CD4-positive, alpha-beta T cell treated with Interleukin-12 subunit alpha and Interleukin-12 subunit beta, for 1 hour (primary cell): ENCODE measurements at places on chromosomes 1 and 21.

DNA sequence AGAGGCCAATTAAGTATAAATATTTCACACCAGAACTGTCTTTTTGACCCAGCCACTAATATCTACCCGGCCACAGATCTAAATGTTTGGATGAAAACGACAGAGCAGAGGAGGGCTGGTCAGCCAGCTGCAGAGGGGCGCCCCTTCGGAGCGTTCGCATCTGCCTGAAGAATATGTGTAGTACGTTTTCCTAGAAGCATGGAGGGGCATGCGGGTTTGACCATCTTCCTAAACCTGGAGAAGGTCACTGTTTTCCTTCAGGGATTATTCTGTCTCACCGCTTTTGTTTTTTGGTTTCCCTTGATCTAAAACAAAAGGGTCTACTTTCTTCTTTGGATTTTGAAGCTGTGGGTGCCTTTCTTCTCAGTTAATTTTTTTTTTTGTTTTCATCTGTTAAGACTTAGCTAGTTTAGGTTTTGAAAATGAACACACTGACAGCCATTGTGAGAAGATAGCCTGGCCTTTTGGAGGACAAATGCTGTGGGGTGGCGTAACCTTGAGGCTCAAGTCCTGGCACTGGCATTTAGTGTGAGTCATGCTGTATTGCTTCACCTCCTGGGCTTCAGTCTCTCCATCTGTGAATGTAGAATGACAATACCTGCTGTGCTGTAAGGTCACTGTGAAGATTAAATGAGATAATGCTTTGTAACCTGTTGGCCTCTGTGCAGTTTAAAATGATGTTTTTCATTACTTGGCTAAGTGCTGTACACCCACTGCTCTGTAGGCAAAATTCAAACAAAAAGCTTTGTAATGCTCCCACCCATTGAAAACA lies 74.1 kb upstream of the IRF2BP2 start:
- no peak for DNase-seq

GRCh38 chr1:14624941-14625340 lies 26.5 kb downstream of the KAZN start:
- DNase-seq: no peak

DNA sequence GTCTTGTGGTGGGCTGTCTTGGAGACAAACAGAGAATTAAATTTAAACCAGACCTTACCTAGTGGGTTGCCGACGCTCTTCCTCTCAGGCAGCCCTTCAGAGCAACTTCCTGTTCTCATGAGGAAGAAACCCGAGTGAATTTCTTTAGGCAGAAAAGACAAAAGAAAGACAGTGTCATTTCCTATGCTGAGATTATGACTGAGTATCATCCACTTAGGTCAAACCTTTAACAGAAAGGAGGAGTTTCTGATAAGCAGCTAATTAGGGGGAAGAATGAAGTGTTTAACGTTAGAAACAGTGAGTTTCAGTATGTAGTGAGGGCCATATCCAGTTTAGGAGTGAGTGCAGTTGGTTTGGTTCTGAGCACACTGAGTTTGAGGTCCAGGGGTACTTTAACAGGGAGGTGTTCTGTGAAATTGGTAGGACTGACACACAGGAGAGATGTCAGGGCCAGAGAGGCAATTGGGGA lies 38.7 kb downstream of the FASLG start:
- peak; percentile 64 for DNase-seq

GRCh38 chr1:220770245-220770913 lies 16.3 kb upstream of the MTARC1 start:
- no peak for DNase-seq

GRCh38 chr1:161872506-161872905 lies 106.4 kb downstream of the ATF6 start:
- no peak for DNase-seq

GRCh38 chr1:78527706-78528105 lies 36.9 kb downstream of the PTGFR start:
- DNase-seq: no peak

- peak; percentile 73 for DNase-seq
These were observed 1.8 kb upstream of the GBP5 start for GRCh38 chr1:89274411-89274857.

- peak; percentile 66 for DNase-seq
These were observed 3.0 kb downstream of the ATP2B4 start for GRCh38 chr1:203629507-203630082.

DNA sequence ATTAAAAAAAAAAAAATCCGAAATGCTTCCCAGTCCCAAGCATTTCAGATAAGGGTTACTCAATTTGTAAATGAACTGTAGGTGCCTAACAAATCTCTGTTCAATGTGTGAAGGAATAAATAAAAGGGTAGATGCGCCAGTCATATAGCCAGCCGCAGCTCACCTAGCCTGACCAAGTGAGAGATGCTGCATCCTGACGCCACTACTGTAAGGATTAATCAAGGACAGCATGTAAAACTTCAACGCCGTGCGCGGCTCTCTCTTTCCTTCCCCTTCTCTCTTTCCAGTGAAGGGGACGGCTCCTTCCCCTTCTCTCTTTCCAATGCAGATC lies 441 bp downstream of the PPT1 start:
- DNase-seq: no peak

- no peak for DNase-seq
These were observed 3.0 kb downstream of the HSD3B1 start for GRCh38 chr1:119510046-119510445.

- no peak for DNase-seq
These were observed 26.1 kb upstream of the KCNE2 start for GRCh38 chr21:34337741-34338140.

- no peak for DNase-seq
These were observed 10.4 kb downstream of the LRRC42 start for GRCh38 chr1:53956308-53957168.

DNA sequence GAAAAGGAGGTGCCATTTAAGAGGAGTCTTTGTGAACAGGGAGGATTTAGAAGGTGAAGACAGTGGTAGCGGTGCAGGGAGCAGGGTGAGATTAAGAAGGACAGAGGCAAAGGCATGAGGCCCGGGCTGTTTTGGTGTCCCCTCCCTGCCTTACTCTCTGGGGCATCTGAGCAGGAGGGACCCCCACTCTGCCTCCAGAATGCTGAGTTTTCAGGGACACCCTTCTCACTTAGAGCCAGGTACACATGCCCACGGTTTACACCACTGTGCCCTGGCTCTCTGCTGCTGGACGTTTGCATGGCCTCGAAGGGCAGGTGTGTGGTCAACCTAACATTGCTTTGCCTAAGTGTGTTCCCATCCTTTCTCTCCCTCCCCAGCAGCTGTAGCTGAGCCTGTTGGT lies 20.5 kb upstream of the PARP1 start:
- no peak for DNase-seq

DNA sequence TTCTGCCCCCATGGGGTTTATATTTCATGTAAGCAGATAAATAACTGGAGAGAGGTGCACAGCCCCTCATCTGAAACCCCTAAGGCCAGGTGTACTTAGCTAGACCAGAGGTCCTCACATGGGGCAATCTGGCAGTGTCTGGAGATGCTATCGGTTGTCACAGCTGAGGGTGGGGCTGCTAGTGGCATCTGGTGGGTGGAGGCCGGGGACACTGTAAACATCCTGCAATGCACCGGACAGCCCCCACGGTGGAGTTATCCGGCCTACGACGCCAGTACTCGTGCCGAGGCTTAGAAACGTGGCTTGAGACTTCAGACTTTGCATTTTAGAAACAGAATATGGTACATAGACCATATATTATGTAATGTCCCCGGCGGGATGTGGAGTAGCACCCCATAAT lies 186.5 kb upstream of the VAMP3 start:
- DNase-seq: no peak

DNA sequence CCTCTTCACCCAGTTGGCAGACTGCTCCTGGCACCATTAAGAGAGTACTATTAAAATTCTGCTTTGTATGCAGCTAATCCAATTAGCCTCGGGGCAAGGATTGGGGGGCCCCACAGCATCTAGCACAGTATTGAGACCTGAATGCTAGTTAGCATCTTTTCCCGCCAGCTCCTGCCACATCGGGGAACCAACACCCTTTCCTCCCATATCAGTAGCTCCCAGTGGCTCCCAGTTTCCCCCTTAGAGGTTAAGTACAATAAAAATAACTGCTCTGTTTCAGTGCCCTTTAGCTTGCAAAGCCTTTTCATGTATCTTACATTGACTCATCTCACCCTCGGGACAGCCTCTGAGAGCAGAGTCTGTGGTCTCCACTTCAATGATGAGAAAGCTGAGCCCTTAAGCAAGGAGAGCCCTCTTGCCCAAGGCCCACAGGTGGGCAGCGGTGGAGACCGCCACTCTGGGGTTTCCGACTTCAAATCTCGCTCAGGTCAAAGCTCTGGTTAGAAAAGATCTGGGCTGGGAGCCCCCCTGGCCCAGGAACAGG lies 4.2 kb upstream of the PMVK start:
- DNase-seq: no peak

DNA sequence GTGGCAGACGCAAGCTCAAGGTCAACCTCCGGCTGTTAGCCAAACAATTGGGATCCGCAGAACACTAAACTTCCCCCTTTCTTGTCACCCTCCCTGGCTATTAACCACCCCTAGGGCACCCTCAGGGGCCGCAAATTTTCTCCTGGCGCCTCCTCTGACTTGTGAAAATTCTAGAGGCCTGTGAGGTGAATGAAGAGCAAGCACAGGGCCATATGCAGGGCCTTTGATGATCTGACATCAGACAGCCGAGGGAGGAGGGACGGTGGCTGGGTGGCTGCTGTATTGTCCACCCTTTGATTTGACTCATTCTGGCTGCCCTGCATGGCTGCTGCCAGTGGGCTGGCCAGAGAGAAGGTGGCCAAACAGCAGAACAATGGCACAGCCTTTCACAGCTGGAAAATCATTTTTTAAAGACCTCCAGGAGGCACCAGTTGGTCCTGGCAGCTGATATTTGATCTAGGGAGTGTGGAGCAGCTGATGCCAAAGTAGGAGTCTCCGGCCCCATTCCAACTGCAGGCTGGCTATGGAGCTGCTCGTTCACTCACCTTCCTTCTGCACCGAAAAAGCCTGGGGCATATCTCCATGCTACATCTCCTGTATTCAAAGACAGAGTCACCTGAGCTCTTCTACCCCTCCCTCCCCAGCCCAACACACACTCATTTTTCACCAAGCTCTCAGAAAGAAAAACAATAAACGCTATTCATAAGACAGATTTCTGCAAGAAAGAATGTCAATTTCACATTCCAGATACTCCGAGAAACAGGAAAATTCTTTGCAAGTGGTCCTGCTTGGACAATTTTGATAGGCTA lies 44.9 kb upstream of the BARHL2 start:
- DNase-seq: no peak
